ENCODE measurements at places on chromosomes 11 and 22.

- DNase-seq, result no peak
Observed at GRCh38 chr11:73226297-73227006, 8.4 kb downstream of the P2RY2 start.

DNA sequence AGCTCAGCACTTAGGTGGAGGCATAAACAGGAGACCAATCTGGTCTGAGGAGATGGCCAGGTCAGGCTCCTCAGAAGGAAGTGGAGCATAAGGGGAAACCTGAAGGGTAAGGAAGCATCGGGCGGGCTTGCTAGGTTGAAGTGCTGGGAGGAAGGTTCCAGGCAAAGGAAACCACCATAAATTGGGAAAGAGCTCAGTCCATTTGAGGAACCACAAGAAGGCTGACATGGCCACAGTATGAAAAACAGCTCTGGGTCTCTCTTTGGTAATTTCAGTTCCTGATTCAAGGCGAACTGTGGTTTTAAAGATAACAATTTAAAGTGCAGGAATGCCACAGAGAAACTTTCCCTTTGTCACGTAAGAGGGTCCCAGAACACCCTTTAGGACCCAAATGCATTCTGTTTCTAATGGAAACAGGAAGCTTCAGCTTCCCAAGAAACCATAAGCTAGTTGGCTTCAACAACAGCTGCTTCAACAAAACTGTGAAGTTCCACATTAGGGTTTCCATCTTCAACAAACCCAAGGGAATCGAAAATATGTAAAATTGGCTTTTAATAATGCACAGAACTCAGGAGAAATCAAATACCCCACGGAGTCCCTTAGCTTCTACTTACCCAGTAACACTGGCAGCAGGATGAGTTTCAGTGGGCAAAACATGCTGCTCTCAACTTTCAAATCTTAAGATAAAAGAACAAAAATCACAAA is 10.4 kb downstream of the JAML start:
- DNase-seq, result no peak

- no peak for DNase-seq
Observed at GRCh38 chr11:88357323-88358039, 19.9 kb upstream of the CTSC start.

- DNase-seq, result no peak
Observed at GRCh38 chr22:30178181-30179126, 68.1 kb downstream of the LIF start.

All from HAP-1 (cell line).